ENCODE measurements at places on chromosomes 4 and X.

- no peak for DNase-seq
Measured at GRCh38 chr4:26463386-26463785, 26.9 kb downstream of the CCKAR start.

DNA sequence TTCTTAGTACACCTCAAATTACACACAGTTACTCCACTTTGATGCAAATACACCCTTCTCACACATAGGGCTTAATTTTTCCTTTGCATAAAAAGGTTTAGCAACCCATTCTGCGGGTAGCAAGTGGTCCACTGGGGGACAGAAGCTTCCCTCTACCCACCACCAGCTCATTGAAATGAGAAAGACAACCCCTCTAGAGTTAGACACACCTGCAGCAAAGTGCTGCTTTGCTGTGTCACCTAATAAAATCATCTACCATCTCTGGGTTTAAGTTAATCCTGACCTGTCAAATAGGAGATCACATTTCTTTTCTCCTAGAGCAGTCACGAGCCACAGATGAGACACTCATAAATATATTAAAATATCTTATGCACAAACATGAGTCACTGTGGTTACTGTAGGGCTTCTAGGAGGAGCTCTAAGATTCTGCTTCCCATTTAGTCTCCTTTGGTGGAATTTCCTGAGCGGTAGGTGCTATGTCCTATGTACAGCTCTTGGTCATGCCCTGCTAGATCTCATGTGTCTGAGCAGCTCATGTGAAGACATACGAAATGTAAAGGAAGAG is 11.9 kb downstream of the BMX start:
- no peak for DNase-seq

- DNase-seq, result no peak
Measured at GRCh38 chrX:20517565-20517964, 250.9 kb upstream of the RPS6KA3 start.

GRCh38 chrX:71923516-71923915 is 12.9 kb downstream of the NHSL2 start:
- no peak for DNase-seq

DNA sequence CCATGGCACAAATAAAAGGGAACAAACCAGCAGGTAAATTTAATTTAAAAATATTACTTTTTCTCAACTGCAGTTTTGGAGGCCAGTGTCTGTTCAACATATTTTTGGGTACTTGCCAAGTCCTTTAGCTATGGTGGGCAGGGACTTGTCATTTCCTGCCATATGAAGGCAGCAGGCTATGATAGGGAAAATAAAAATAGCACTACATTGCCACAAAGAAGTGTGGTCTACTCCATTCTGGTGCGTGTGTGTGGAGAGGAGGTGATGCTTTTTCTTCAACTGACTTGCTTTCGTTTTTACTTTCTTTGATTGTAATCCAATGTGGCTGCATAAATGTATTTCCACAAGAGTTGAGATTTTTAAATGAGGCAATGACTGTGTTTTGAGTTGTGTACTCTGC is 17.2 kb downstream of the GPR174 start:
- peak; percentile 65 for DNase-seq

- no peak for DNase-seq
Measured at GRCh38 chr4:42628740-42629139, 28.2 kb downstream of the ATP8A1 start.

- no peak for DNase-seq
Measured at GRCh38 chr4:19496756-19497155, 754.9 kb upstream of the SLIT2 start.

DNA sequence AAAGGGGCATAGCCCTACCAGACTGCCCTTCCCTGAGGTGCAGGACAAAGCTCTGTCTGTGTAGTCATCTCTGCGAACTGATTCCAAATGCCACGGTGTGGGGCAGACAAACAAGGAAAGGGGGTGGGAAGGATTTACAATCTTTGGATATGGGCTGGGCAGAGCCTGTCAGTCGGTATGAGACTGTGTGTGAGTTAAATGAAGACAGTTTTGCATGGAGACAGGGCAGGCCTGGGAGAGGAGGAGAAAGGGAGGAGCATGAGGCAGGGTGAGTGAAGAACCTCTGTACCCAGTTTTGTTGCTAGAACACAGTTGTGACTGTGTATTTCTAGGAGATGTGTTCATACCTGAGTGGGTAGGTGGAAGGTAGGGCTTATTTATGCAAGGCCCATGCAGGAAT is 59.4 kb upstream of the MSN start:
- DNase-seq, result no peak

GRCh38 chr4:22434895-22435294 is 81.0 kb downstream of the ADGRA3 start:
- DNase-seq, result peak; percentile 52

- DNase-seq, result no peak
Measured at GRCh38 chrX:16743604-16744325, 24.4 kb downstream of the SYAP1 start.

GRCh38 chrX:97132664-97133415 is 249.1 kb downstream of the RPA4 start:
- no peak for DNase-seq

GRCh38 chr4:154088741-154089140 is 299.9 kb upstream of the SFRP2 start:
- DNase-seq, result no peak

DNA sequence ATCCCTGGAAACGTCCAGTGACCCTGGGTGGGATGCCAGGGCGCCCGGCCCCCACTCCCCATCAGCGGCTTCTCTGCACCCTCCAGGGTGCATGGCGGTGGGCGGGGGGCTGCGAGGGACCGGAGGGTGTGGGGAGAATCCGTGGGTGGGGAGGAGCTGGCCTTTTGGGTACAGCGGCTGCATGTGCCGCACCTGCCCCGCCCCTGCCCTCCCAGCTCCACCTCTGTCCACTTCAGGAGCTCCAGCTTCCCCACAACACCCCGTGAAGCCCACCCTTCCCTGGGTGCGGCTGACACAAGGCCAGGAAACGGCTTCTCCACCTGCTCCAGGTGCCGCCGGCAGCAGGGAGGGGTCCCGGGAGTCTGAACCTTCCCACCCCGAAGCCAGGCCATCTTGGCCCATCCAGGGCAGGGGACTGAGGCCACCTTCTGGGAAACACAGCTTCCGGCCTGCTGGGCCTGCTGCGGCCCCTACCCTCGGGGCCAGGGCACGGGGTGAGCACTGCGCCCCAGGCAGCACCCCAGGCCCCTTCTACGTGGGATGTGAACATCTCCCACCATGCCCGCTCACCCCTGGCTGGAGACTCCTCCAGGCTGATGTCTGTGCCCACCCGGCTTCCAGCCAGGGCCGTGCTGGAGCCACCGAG is 34.6 kb downstream of the CPLX1 start:
- DNase-seq, result no peak

GRCh38 chrX:16914058-16914457 is 32.4 kb upstream of the REPS2 start:
- peak; percentile 81 for DNase-seq
